Stimulated activated CD4-positive, alpha-beta T cell treated with anti-CD3 and anti-CD28 coated beads, Interleukin-4, amount 100 ng/mL, for 4 hours (primary cell): ENCODE measurements at places on chromosomes 5 and 9.

DNA sequence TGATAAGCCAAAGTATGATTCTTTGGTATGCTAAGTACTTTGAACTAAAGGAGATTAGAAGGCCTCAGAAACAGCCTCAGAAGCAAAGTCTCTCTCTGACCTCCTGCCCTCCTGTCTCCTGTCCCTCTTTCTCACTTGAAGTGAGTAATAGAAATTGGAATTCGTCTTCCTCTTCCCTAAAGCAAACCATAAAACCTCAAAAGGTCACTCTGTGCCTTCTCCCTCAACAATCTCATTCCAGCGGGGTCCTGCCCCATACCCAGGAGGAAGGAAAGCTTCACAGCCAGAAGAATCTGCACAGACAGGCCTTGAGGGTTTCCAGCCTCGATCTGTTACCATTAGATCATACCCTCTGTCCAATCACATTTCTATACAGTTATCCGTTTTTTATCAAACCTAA is 87.8 kb downstream of the HAPLN1 start:
- DNase-seq, result no peak

DNA sequence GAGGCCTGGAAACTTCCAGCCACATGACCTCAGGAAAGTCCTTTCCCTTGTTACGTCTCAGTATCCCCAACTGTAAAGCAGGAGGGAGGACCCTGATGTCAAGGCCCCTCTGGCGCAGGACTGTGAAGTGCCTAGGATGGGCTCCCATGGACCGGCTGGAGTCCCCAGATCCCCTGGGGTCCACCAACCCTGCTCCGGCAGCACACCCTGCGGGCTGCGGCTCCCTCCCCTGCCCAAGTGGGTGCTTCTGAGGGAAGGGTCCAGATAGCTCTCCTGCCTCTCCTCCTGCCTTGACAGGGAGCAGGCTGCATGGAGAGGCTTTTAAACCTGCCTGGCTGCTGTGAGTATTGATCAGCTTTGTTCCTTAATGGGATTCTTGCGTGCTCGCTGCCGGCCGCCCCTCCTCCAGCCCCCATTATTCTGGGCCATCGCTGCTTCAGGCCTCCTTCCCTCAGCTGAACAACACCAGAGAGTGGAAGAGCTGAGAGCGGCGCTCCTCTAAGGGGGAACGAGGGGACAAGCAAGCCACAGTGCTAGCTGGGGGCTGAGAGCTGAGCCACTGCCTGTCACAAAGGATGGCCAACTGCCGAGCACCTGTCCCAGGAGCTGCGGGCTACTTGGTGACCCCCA is 25.6 kb upstream of the NTNG2 start:
- DNase-seq, result no peak

GRCh38 chr5:1320436-1321344 is 24.2 kb downstream of the CLPTM1L start:
- no peak for DNase-seq

GRCh38 chr5:179731791-179732411 is 721 bp upstream of the MAML1 start:
- peak; percentile 10 for DNase-seq

DNA sequence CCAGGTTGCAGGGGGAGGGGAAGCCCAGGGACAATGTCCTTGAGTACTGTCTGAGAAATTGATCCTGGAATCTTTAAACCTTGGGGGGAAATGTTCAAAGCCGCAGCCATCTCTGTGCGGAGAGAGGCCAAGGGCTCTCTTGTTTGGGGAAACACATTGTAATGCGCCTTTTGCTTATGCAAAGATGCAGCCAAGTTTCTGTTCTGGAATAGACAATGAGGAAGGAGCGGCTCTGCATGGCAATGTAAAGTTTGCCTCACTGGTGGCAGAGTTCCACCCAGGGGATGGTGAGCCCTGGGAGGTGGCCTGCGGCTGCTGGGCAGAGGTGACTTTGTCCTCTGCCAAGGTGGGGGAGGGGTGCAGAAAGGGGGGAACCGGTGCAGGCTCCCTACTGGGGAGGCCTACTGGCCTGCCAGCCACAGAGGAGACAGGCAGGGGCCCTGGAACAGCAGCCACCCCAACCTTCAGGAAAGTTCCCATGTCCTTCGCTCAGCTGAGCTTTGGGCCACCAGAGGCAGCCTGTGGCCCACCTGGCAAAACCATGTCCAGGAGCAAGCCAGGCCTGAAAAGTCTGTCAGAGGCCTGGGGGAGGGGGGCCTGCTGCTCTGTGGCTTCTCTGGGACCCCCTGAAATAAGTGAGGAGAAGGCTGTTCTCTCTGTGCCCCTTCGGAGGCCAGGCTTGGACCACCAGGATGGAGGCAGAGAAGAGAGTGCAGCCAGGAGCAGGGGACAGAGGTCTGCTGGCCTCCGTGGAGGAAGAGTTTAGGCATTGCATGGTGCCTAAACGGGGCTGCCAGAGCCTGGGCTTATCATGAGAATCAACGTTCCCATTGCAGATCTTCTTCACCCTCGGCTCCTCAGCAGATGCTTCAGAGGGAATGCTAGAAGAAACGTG is 127.8 kb downstream of the ZNF354C start:
- DNase-seq, result no peak

DNA sequence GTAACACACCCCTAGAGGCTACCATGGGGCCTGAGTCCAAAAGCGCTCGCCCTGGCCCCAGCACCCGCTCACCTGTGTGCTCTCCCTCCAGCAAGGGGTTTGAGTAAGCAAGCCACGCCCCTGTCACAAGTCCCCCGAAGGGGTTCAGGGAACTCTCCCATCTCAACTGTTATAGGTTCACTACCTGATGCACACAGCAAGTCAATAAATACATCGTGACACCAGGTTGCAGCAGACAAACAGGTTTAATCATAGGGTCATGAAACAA is 8.4 kb upstream of the CREBRF start:
- DNase-seq, result no peak

DNA sequence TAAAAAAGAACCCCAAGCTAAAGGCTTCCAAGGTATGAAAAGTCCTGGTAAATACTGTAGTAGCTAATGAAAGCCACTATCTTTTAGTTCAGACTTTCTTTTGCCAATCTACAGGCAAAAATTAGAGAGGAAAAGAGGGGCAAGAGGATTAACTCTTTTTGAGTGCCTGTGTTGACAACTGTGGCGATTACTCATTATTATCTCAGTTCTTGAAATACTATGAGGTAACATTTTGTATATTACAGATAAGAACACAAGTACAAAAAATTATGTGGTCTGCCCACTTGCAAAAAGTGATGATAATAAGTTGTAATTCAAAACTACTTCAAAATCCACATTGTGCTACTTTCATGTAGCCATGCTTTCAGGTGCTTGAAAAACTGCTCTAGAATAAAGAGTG is 144.0 kb downstream of the DTWD2 start:
- no peak for DNase-seq

GRCh38 chr9:96115836-96116235 is 186.1 kb downstream of the HSD17B3 start:
- DNase-seq, result no peak

- no peak for DNase-seq
These were observed 60.3 kb upstream of the PARP8 start for GRCh38 chr5:50606179-50606578.

GRCh38 chr5:148469501-148469935 is 85.8 kb downstream of the FBXO38 start:
- DNase-seq, result no peak

GRCh38 chr5:148972974-148973374 is 89.9 kb downstream of the SH3TC2 start:
- no peak for DNase-seq

DNA sequence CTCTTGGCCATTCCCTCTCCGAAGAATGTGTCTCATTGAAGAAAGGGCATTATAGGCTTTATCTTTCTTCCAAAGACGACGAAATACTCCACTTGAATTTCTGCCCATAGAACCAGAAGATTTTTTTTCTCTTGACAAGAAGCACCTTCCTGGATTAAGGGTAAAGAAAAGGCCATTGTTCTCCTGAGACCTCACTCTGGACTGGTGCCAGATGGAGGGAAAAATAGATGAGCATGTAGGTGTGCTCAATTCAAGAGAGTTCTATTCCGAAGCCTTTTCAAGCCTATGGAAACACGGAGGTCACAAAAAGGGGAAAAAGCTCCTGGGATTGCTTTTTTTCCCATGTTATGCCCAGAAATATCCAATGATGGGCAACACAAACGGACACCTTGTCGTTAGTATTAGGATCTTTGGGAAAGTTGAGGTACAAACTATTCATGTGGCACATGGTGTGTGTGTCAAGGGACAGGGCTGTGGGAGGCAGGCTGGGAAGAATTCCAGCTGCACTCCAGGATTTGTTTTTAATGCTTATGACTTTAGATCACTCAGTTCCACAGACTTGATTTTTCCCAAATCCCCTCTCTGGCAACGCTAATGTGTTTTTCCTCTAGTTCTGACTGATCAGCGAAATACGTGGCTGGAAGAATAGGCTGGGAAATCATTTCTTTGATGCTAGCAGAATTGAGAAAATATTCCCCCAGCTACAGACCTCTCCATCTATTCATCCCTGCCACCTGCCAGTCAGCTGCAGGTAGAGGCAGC is 89.9 kb downstream of the SIL1 start:
- DNase-seq, result no peak

DNA sequence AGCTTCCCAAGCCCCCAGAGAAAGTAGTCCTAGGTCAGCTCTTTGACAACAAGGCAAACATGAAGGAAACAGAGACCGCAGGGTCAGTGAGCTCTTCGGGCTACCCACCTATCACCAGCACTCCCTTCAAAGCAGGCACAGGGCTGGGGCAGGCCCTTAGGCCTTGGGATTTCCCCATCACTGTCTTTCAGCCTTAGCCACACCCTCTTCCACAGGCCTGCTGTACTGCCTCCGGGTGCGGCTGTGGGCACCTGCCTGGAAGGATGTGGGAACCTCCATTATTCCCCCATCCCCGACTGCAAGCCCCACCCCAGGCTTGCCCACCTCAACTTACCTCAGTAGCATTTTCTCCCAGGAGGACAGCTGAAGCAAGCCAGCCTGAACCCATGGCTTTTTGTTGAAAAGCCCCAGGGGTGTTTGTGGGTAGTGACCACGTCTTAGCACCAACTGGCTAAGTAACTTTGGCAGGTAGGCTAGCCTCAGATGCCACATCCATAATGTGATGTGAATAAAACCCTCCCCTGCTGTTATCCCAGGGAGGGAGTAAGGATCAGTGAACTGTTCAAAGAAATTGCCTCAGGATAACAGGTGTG is 100.2 kb downstream of the PIK3R1 start:
- DNase-seq, result peak; percentile 24

DNA sequence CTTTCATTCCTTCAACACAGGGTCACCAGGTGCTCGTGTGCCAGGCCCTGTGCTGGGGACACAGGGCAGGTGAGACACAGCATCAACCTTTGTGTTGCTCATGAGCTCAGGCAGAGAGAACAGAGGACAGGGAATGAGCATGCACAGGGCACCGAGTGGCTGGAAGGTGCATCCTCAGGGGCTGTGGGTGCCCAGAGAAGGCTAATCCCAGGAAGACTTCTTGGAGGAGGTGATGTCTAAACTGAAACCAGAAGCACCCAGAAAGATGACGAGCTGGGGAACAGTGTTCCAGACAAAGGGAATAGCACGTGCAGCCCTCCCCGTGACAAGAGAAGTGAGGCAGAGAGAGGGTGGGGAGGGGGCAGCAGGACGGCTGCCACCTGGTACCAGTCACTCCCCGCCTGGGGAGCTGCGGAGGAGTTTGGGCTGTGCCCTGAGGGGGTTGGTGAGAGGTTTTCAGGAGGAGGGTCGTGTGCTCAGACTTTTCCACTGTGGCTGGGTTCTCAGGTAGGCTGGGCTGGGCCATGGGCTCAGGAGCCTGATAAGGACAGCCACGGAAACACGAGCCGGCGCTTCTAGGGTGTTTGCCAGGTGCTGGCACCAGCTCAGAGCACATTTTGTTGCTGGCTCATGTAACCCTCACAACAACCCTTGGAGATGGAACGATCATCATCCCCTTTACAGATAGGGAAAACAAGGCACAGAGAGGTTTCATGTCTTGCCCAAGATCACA is 46.0 kb downstream of the HMCN2 start:
- no peak for DNase-seq

DNA sequence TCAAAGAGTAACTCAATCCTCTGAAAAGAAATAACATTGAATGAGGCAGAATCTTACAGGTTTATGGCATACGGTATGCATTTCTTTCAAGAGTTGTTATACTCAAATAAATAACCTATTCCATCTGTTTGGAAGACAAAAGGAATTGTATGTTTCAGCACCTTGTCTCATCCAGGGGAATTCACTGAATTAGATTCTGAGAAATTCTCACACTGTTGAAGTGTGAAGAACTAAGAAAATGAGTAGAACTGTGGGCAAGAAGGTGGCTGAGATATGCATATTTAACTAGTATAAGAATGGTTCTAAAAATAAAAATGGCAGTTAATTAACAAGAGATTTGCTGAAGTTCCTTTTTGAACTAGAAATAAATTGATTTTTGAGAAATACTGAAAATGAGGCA is 279.3 kb upstream of the DAP start:
- no peak for DNase-seq

DNA sequence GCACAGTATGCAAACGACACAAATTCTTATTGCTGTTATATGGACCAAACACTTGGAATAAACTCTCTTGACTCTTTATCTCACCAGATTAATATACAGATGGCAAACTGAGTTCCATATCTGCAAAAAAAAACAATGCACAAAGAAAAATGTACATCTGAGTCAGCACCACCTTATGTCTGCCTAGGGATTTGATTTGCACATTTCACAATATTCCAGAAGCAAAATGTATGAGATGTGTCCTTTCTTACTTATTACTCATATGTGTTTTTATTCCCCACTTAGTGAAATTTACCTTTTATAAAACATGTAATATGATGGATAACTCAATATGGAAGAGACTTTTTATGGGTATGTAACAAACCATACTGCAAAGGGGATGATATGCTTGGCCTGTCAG is 236.9 kb downstream of the GLIS3 start:
- DNase-seq, result no peak

DNA sequence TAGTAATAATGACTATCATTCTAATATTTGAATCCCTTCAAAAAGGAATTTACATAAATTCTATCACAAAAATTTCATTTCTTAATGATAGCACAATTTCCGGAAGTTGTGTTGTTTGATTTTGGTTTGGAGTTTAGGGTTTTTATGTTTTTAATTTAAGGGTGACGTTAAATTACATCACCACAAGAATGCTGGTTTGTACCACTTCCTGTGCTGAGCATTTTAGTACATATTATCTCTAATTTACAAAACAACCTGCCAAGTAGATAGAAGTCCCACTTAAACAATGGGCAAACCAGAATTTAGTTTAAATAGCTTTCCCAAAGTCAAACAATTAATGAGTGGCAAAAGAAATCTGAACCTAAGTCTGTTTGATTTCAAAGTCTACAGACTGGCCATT is 63.4 kb downstream of the DENND1A start:
- DNase-seq, result no peak

DNA sequence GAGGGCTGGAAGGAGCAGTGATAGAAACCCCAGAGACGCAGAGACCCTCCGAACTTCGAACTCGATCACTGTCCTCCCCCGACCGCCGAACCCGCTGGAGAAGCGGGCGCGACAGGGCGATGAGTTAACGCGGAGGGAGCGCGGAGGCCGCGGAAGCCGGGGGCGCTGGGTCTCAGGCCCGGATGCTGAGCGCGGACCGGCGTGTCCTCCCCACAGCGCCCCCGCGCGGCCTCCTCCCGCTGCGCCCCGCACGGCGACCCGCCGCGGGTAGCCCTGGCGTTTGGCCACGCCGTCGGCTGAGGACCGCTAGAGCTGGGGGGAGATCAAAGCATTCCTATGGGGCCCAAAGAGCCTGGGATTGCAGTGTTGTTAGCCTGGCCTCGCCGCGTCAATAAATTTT is 7.7 kb upstream of the DMRT2 start:
- no peak for DNase-seq
